ENCODE measurements at places on chromosomes 6 and 20.

DNA sequence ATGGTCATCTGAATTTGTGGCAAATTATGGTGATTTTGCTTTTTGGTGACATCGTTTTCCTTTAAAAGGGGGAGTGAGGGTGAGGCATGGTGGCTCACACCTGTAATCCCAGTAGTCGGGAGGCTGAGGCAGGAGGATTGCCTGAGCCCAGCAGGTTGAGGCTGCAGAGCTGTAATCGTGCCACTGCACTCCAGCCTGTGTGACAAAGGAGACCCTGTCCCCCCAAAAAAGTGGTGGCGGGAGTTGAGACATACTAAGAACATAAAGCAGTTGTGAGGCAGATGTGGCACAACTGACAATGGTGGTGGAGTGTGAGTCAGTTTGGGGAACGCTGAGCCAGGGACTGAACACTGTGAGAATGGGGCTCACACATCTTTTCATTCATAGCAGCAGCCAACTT lies 45.5 kb downstream of the ADNP start:
- H3K27me3 ChIP-seq: no peaks in the 10 kb centered on the region
- H3K27ac ChIP-seq: no peak overlapping the region
- DNase-seq: no peak
- no peak overlapping the region for H3K4me3 ChIP-seq
- H3K4me1 ChIP-seq: no peaks in the 10 kb centered on the region

GRCh38 chr20:50292591-50293283 lies 102.1 kb downstream of the CEBPB start:
- no peak overlapping the region for H3K4me3 ChIP-seq
- H3K27me3 ChIP-seq: no peaks in the 10 kb centered on the region
- H3K27ac ChIP-seq: peak overlapping the region; percentile 84
- peaks cover 19% of the 10 kb centered on the region for H3K4me1 ChIP-seq
- peak; percentile 92 for DNase-seq

GRCh38 chr6:89862698-89863097 lies 31.6 kb upstream of the GJA10 start:
- H3K4me3 ChIP-seq: no peak overlapping the region
- no peak for DNase-seq
- H3K27me3 ChIP-seq: no peaks in the 10 kb centered on the region
- H3K36me3 ChIP-seq: peaks cover 85% of the 10 kb centered on the region
- no peak overlapping the region for H3K27ac ChIP-seq
- no peaks in the 10 kb centered on the region for H3K4me1 ChIP-seq

DNA sequence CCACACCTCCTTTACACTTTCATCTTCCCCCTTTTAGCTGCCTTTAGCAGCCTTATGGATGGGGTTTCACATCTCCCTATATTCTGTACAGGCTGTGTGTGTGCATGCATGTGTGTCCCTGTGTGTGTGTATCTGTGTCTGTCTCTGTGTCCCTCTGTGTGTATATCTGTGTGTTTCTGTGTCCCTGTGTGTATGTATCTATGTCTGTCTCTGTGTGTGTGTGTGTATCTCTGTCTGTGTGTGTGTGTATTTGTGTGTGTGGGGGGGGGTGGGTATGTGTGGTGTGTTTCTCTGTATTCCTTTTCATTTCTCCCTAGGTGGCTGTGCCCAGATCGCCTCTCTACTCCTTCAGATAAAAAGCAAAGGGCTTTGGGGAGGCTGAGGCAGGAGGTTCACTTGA lies 52.2 kb upstream of the CD83 start:
- H3K27me3 ChIP-seq: peaks cover 10% of the 10 kb centered on the region
- no peak for DNase-seq
- no peak overlapping the region for H3K4me3 ChIP-seq
- H3K4me1 ChIP-seq: no peaks in the 10 kb centered on the region
- no peak overlapping the region for H3K27ac ChIP-seq

DNA sequence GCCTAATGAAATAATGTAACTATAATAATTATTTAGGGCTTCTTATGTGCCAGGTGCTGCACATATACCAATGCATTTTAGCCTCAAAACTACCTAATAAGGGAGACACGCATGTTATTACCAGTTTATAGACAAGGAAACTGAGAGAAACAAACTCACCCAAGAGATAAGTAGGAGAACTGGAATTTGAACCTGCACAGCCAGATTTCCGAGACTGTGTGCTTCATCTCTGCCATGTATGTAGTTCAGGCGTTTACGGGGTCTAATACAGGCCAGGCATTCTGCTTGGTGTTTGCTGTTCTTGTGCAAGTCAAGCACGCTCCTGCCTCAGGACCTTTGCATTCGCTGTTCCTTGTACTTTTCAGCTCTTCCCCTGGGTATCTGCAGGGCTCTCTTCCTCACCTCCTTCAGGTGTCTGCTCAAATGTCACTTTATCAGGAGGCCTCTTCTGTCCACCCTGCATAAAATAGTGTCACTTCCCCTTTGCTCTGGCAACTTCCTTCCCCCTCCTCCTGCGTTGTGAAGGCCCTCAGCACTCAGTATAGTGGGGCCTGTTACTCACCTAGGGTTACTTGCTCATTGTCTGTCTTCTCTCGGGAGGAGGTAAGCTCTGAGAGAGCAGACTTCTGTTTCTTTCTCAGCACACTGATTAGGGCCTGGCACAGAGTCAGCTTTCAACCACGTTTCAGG lies 6.1 kb upstream of the NSFL1C start:
- no peaks in the 10 kb centered on the region for H3K4me1 ChIP-seq
- H3K4me3 ChIP-seq: no peak overlapping the region
- no peaks in the 10 kb centered on the region for H3K27me3 ChIP-seq

GRCh38 chr6:75556240-75556639 lies 45.4 kb upstream of the SENP6 start:
- no peaks in the 10 kb centered on the region for H3K36me3 ChIP-seq
- H3K27me3 ChIP-seq: no peaks in the 10 kb centered on the region
- no peaks in the 10 kb centered on the region for H3K4me1 ChIP-seq
- DNase-seq: no peak
- no peak overlapping the region for H3K4me3 ChIP-seq

- H3K4me1 ChIP-seq: no peaks in the 10 kb centered on the region
- no peak overlapping the region for H3K4me3 ChIP-seq
- no peak overlapping the region for H3K27ac ChIP-seq
- DNase-seq: no peak
Observed at GRCh38 chr6:56214041-56214702, 33.2 kb downstream of the COL21A1 start.

GRCh38 chr6:722608-723007 lies 29.7 kb upstream of the EXOC2 start:
- DNase-seq: no peak
- H3K27me3 ChIP-seq: peaks cover 4% of the 10 kb centered on the region

DNA sequence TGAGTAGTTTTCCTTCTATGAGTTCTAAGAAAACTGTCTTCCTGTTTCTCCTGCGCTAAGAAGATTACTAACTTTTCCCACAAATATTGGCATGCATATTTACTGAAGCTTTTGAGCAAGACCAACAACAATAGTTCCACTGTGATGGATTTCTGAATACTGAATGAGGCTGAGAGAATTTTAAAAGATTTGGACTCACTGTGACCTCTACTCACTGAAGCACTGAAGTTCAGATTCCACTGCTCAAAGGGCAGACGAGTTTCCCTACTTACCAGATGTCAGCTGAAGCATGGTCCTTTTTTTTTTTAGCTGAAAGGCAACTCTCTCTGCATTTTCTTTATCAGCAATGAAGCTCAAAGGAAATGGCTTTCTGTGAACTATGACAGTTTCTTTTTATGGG lies 718.5 kb downstream of the RFPL4B start:
- H3K36me3 ChIP-seq: no peaks in the 10 kb centered on the region
- H3K4me3 ChIP-seq: no peak overlapping the region
- no peak for DNase-seq
- H3K27me3 ChIP-seq: no peaks in the 10 kb centered on the region

GRCh38 chr6:68880050-68880813 lies 245.2 kb downstream of the ADGRB3 start:
- no peaks in the 10 kb centered on the region for H3K27me3 ChIP-seq
- DNase-seq: no peak
- no peak overlapping the region for H3K4me3 ChIP-seq
- H3K27ac ChIP-seq: no peak overlapping the region
- no peaks in the 10 kb centered on the region for H3K36me3 ChIP-seq
- H3K4me1 ChIP-seq: no peaks in the 10 kb centered on the region

- no peak overlapping the region for H3K4me3 ChIP-seq
- H3K27me3 ChIP-seq: no peaks in the 10 kb centered on the region
- DNase-seq: no peak
- no peaks in the 10 kb centered on the region for H3K36me3 ChIP-seq
- no peaks in the 10 kb centered on the region for H3K4me1 ChIP-seq
- no peak overlapping the region for H3K27ac ChIP-seq
Observed at GRCh38 chr6:147742440-147742839, 233.9 kb downstream of the SAMD5 start.

GRCh38 chr6:63389191-63389844 lies 69.5 kb upstream of the LGSN start:
- DNase-seq: no peak
- no peaks in the 10 kb centered on the region for H3K36me3 ChIP-seq
- H3K27me3 ChIP-seq: no peaks in the 10 kb centered on the region
- H3K4me3 ChIP-seq: no peak overlapping the region
- H3K4me1 ChIP-seq: no peaks in the 10 kb centered on the region
- no peak overlapping the region for H3K27ac ChIP-seq

GRCh38 chr6:121730616-121731015 lies 295.2 kb downstream of the GJA1 start:
- no peaks in the 10 kb centered on the region for H3K4me1 ChIP-seq
- no peaks in the 10 kb centered on the region for H3K36me3 ChIP-seq
- no peak overlapping the region for H3K4me3 ChIP-seq
- no peaks in the 10 kb centered on the region for H3K27me3 ChIP-seq
- no peak for DNase-seq

GRCh38 chr20:16576219-16576618 lies 3.0 kb upstream of the KIF16B start:
- peaks cover 27% of the 10 kb centered on the region for H3K4me1 ChIP-seq
- no peak overlapping the region for H3K4me3 ChIP-seq
- DNase-seq: no peak
- no peaks in the 10 kb centered on the region for H3K36me3 ChIP-seq
- H3K27me3 ChIP-seq: no peaks in the 10 kb centered on the region
- peak overlapping the region; percentile 91 for H3K27ac ChIP-seq

DNA sequence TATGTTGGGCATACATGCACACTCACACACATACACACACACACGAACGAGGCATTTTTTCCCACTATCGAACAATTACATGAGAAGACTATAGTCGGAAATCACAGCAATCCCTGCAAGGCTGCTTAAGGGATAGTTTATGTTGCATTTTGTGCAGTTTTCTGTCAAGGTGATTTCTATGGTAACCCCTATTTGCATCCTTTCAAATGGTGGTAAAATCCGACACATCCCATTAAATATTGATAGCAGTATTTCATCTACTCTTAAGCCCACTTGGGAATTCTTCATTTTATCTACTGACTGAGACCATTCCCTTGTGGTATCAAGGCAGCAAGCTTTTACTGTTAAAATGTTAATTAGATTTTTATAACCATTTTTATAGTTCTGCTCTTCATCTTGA lies 457.8 kb downstream of the HACE1 start:
- no peaks in the 10 kb centered on the region for H3K36me3 ChIP-seq
- H3K4me3 ChIP-seq: no peak overlapping the region
- H3K27ac ChIP-seq: no peak overlapping the region
- no peak for DNase-seq
- H3K27me3 ChIP-seq: no peaks in the 10 kb centered on the region
- H3K4me1 ChIP-seq: no peaks in the 10 kb centered on the region

DNA sequence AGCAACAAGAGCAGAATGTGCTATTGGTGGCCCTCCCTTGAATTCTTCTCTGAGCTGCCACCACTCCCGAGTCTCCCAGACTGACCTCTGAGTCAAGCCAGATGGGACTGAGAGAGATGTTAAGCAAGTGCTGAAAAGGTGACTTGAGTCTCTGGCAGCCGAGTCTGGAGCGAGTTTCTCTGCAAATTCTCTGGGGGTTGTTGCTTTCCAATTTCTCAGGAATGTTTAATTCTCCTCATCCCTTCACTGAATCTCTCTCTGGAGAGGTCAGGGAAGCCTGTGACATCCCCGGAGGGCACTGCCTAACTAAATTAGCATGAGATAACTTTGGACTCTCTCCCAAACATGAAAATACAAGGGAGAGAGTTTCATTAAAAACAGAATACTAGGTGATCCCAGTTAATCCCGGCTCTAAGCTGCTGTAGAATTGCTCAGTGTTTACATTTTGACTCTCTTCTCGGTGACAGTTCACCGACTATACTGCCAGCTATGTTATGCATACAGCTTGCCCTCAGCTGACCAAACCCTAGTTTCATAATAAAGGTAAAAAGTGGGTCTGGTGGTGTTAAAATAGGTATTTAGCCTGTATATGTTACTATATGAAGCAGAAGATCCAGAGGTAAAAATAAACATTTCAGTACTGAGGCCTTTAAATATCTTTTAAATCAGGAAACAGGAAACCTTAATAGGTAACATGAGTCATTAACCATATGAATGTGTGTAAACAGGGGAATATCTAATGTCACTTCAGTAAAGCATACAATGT lies 157.9 kb downstream of the FOXC1 start:
- H3K27ac ChIP-seq: no peak overlapping the region
- no peaks in the 10 kb centered on the region for H3K27me3 ChIP-seq
- H3K36me3 ChIP-seq: no peaks in the 10 kb centered on the region
- H3K4me1 ChIP-seq: peaks cover 16% of the 10 kb centered on the region

DNA sequence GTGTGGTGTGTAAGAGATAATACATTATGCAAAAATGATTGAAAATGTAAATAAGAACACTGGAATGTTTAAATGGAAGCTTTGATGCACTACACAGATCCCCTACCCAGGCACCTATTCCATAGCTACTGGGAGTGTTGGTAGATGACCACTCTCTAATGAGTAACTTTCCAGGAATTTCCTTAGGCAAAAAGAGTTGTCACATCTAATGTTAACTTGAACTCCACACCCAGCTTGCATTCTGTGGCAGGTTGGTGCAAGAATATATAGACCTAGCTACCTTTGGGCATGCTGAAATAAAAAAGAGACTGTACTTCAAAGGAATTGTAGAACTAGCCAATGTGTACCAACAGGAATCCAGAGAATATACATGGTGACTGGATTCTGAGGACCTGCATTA lies 1254.2 kb upstream of the EYS start:
- no peaks in the 10 kb centered on the region for H3K36me3 ChIP-seq
- no peak for DNase-seq
- no peak overlapping the region for H3K27ac ChIP-seq
- no peaks in the 10 kb centered on the region for H3K4me1 ChIP-seq
- no peaks in the 10 kb centered on the region for H3K27me3 ChIP-seq

DNA sequence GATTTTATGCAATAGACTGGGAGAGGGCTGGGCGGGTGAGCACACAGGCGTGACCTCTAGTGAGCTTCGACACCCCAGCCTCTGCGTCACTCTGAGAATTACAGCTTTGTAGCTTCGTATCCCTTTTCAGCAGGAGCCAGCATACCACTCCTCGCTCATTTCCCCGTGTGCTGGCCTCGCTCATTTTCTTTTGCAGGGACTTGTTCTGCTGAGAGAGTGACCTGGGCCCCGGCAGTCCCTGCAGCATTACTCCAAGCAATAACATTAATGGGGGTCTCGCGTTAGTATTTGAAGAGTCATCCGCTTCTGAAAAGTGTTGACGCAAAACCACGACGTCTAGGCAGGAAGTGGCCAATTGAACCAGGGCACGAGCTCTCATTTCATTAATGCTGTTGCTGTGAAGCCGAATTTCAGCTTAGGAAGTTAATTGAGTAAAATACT lies 193.7 kb downstream of the QKI start:
- H3K4me3 ChIP-seq: no peak overlapping the region
- H3K27me3 ChIP-seq: no peaks in the 10 kb centered on the region
- H3K36me3 ChIP-seq: no peaks in the 10 kb centered on the region
- H3K4me1 ChIP-seq: no peaks in the 10 kb centered on the region
- DNase-seq: no peak

- no peak overlapping the region for H3K4me3 ChIP-seq
- DNase-seq: no peak
- no peak overlapping the region for H3K27ac ChIP-seq
- H3K36me3 ChIP-seq: peaks cover 80% of the 10 kb centered on the region
- no peaks in the 10 kb centered on the region for H3K4me1 ChIP-seq
- H3K27me3 ChIP-seq: no peaks in the 10 kb centered on the region
Observed at GRCh38 chr6:56593801-56594318, 48.8 kb downstream of the DST start.
